ENCODE measurements at places on chromosomes 6 and 20.

DNA sequence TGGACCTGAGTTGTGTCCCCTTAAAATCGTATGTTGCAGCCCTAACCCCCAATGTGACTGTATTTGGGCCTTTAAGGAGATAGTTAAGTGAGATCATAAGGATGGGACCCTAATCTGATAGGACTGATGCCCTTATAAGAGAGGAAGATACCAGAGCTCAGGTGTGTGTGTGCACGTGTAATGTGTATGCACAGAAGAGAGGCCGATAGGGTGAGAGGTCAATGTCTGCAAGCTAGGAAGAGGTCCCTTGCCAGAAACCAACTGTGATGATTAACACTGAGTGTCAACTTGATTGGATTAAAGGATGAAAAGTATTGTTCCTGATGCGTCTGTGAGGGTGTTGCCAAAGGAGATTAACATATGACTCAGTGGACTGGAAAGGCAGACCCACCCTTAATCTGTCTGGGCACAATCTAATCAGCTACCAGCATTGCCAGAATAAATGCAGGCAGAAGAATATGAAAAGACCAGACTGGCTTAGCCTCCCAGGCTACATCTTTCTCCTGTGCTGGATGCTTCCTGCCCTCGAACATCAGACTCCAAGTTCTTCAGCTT is 299.8 kb downstream of the LRFN2 start:
- DNase-seq: no peak

GRCh38 chr6:142008781-142009180 is 123.9 kb upstream of the GJE1 start:
- no peak for DNase-seq

DNA sequence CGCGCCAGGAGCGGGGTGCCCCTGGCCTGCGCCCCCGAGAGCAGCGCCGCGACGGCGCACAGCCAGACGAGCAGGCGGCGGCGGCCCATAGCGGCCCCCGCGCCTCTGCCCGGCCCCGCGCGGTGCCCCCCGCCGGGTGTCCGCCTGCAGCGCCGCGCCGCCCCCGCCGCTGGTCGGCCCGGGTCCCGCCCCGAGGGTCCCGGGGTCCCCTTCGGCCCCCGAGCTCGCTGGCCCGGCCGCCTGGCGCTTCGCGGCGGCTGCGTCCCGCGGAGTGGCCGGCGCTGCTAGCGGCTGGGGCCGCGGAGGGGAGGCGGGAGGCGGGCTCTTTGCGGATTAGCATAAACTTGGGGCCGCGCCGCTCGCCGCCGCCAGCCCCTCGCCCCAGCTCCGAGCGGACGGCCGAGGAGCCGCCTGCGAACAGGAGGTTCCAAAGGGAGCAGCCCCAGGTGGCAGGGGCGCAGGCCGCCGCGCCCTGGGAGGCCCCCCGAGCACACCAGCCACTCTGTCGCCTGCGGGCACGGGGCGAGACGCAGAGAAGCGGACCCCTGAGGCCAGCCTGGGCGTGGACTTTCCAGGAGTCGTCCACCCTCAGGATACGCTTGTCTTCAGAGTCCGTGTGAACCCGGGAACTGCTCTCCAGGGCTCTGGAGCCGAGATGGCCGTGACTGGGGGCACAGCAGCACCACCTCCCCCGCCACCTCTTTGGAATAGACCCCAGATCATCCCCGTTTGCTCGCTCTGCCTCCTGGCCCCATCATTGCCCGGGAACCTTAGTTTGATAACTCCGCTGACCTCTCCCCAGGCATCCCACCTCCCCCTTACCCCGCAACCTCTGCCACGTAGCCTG is at the start of gene EMILIN3:
Gene EMILIN3, minus strand, starts transcription at position 273 of the 847 bp plus-strand sequence. Its CDS starts 184 bp downstream, at position 89.
- DNase-seq: no peak

- no peak for DNase-seq
These were observed 16.5 kb downstream of the RIPOR2 start for GRCh38 chr6:24919056-24919892.

GRCh38 chr6:14876778-14877613 is 368.9 kb upstream of the JARID2 start:
- no peak for DNase-seq

GRCh38 chr20:42183147-42183546 is 565.0 kb upstream of the CHD6 start:
- DNase-seq: no peak

- no peak for DNase-seq
These were observed 45.3 kb downstream of the JARID2 start for GRCh38 chr6:15290962-15291704.

- no peak for DNase-seq
These were observed 119.2 kb upstream of the TAB2 start for GRCh38 chr6:149198265-149198664.

- DNase-seq: no peak
These were observed 1273.9 kb upstream of the MAP3K7 start for GRCh38 chr6:91860541-91861335.

DNA sequence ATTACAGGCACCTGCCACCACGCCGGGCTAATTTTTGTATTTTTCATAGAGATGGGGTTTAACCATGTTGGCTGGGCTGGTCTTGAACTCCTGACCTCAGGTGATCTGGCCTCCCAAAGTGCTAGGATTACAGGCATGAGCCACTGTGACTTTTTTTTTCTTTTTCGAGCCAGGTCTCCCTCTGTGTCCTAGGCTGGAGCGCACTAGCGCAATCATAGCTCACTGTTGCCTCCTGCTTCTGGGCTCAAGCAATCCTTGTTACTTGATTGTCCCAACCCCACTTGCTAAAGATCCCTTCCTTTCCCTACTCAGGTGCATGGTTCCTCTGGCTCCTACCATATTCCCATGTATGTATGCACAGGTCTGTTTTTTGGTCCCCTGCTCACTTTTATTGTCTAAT is 27.4 kb upstream of the SMIM29 start:
- DNase-seq: no peak

GRCh38 chr6:99446076-99446475 is 21.0 kb upstream of the PNISR start:
- DNase-seq: no peak

- no peak for DNase-seq
These were observed 636 bp downstream of the SUPT3H start for GRCh38 chr6:45377043-45377553.

DNA sequence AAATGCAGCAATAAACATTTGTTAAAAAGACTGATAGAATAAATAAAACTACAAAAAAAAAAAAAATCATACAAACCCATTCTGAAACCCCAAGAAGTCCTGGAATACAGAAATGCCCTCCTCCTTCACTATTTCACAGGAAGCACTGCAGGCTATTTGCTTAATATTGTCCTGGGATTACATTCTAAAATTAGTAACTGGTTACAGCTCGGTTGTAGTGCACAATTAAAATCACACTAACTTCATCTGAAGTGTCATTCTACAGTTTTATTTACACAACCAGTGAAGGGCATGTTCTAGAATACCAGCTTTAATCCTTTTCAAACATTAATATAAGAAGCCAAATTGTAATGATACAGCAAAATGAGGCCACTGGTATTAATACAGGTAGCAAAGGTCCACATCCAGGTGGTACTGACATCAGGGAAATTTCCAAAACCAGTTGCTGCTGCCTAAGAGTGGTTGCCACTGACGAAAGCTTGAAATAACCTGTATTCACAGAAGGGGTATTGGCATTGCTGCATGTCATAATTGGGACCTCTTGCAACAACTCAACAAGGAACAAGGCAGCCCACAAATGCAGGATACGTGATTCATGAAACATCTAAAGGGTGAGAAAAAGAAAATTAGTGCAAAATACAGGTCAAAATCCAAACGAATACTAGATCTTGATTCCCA is 26.9 kb downstream of the AKIRIN2 start:
- no peak for DNase-seq

- DNase-seq: no peak
These were observed 159.1 kb upstream of the SCGN start for GRCh38 chr6:25492951-25493350.

GRCh38 chr20:20603339-20603990 is 109.0 kb downstream of the RALGAPA2 start:
- peak; percentile 36 for DNase-seq

- DNase-seq: no peak
These were observed 80.8 kb upstream of the RBM24 start for GRCh38 chr6:17200395-17200794.
